Cerebellar nuclear complex (tissue), 1 donor: ENCODE measurements at places on chromosomes 13 and 19.

- no peak for DNase-seq
Observed at GRCh38 chr13:41461527-41462139, 4.3 kb downstream of the RGCC start.

GRCh38 chr19:57643734-57644133 lies 10.8 kb downstream of the ZNF211 start:
- no peak for DNase-seq

DNA sequence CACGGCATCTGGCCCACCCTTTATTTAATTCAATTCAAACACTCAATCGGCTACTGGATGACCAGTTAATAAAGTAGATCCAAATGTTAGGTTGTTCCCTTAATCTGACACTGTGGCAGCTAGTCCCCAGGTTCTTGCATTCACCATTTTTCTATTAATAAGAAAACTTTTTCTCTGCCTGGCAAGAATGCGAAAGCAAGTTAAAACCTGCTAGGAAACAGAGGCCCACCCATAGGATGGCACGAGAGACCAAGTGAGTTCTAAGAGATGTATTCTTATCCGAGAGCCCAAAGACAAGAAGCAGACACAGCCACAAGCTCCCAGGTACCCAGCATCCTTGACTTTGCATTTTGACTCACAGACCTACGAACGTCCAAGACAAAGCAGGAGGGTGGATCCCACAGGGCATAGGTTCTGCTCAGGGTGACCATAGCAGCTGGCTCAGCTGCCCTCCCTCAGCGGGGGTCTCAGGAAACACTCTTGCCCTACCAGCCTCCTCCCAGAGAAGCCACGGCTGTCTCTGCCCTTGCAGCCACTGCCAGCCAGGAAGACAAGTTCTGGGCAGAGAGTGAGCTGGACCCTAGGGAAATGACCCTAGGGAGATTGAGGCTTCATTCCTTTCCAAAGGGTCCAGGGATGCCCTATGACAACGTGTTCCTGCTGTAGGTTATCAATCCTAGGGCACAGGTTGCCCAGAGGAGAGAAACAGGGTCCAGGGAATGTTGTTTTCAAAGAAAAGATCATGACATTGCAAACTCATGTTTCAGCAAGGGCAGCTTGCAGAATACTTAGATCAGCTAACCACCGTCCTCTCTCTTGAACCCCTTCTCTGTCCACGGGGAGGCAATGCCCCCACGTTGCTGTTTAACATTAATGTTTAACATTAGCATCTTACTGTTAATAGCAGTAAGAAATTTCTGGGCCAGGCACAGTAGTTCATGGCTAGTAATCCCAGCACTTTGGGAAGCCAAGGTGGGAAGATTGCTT lies 147.2 kb upstream of the ZNF507 start:
- no peak for DNase-seq

DNA sequence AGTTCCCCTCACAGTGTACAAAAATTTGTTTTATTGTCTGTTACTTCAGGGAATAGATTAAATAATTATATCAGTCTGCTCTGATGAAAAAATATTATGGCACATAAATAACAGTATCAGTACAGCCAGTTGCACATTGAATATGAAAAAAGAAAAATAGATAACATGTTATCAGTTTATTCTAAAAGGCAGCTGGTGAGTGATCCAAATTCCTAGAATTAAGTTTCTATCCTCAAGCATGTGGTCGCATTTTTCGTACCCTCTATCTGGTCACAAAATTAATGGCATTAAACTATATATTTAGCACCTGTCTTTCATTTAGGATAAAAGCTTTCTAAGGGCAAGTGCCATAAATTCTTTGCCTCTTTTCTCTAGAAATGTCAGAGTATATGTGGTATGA lies 944.8 kb upstream of the PCDH9 start:
- DNase-seq = no peak

DNA sequence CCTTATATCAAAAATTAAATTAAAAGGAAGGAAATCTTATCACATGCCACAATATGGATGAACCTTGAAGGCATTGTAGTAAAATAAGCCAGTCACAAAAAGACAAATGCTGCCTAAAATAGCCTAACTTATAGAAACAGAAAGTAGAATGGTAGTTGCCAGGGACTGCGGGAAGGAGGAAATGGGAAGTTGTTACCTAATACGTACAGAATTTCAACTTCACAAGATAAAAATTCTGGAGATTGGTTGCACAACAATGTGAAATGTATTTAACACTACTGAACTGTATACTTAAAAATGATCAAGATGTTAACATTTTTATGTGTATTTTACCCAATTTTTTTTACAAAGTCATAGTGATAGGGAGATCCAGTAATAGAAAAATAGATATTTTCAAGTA lies 10.2 kb upstream of the N4BP2L2 start:
- no peak for DNase-seq

DNA sequence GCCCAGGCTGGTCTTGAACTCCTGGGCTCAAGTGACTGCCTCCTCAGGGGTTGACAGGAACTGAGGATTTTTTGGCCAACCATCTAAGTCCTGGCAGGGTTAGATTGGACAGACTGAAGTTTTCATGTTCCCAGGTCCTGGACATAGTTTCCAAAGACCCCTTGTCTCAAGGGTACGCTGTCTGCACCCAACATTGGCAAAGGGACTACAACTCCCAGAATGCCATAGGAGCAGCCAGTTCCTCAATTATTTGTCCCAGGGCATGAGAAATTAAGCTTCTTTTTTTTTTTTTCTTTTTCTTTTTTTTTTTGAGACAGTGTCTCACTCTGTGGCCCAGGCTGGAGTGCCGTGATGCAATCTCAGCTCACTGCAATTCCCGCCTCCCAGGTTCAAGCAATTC lies 6.9 kb downstream of the GYS1 start:
- no peak for DNase-seq

- DNase-seq = no peak
Observed at GRCh38 chr19:30785458-30786137, 413.4 kb downstream of the ZNF536 start.

GRCh38 chr13:40026174-40026585 lies 370.7 kb downstream of the COG6 start:
- DNase-seq = no peak

DNA sequence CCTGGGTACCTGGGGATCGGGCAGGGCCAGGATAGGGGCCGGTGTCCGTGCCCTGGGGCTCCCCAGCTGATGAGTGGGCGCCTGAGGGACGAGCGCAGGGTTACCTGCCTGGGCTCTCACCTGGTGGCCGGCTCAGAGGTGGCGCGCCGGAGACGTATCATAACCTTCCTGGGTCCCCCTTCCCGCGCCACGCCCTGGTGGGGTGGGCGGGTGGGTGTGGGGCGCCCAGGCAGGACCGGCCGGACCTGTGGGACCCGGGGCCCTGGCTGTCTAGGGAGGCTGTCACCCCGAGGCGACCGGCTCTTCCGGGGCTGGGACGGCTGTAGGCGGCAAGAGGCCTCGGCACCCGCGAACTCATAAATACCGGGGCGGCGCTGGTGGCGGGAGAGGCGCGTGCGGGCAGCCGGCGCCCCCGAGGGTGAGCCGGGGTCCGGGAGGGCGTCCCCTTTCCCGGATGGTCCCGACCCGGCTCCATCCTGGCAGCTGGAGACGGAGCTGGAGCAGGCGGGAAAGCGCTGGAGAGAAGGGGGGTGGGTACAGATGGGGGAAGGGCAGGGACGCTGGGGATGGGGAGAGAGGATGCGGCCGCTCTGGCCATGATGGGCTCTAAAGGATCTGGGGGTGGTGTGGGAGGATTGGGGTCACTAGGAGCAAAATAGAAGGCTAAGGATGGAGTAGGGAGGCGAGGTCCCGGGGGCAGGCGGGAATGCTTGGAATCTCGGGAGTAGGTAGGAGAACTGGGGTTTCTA lies at the start of gene ACP7:
Gene ACP7, plus strand, starts transcription at position 386 of the 749 bp plus-strand sequence. CDS start 902 bp downstream, outside the sequence.
- DNase-seq = no peak

DNA sequence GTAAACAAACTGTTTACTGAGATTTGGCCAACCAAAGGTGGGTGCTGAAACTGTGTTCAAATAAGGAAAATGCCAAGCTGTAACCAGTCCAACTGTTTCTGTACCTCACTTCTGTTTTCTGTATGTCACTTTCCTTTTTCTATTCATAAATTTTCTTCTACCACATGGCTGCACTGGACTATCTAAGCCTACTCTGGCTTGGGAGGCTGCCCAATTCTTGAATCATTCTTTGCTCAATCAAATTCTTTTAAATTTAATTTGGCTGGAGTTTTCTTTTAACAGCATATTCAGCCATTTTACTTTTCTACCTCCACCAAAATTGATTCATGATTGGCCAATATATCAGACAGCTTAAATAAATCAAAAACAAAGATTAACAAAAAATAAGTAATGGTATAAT lies 1575.5 kb upstream of the SPRY2 start:
- no peak for DNase-seq

DNA sequence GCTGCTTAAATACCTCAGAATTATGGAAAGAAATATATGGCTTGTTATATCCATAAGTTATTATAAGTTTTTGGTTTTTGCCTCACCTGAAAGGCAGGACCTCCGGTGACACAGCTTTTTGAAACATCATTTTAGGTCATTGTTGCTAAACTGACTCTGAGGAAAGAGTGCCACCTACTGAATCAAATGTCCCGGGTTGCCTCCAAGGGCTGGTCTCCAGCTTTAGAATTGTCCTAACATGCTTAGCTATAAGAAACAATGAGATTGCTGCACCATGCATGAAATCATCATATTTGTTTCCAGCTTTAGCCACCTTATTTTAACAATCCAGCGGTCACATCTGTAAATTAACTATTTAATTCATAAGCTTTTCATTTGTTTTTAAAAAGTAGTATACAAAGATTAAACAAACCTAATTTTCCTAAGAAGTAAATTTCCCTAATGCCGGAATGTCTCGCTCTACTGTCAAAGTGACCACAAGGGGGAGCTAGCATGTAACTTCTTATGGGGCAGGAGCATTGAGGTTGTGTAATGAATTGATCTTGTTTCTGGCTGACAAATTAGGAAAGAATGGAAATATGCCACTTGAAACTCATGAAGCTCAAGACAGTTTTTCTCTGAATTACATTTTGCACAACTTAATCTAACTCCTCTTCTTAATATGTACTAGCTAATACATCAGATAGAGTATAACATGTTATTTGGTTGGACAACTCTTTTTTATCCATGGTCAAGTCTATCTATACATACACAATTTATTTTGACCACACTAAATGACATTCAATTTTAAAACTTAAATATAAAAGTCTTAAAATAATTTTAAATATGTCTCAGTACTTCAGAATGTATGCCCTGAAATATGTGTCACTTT lies 6.7 kb upstream of the PCDH17 start:
- DNase-seq = no peak

GRCh38 chr13:25286308-25286968 lies 850 bp downstream of the MTMR6 start:
- no peak for DNase-seq

GRCh38 chr13:26785838-26786630 lies 25.4 kb upstream of the GPR12 start:
- no peak for DNase-seq

DNA sequence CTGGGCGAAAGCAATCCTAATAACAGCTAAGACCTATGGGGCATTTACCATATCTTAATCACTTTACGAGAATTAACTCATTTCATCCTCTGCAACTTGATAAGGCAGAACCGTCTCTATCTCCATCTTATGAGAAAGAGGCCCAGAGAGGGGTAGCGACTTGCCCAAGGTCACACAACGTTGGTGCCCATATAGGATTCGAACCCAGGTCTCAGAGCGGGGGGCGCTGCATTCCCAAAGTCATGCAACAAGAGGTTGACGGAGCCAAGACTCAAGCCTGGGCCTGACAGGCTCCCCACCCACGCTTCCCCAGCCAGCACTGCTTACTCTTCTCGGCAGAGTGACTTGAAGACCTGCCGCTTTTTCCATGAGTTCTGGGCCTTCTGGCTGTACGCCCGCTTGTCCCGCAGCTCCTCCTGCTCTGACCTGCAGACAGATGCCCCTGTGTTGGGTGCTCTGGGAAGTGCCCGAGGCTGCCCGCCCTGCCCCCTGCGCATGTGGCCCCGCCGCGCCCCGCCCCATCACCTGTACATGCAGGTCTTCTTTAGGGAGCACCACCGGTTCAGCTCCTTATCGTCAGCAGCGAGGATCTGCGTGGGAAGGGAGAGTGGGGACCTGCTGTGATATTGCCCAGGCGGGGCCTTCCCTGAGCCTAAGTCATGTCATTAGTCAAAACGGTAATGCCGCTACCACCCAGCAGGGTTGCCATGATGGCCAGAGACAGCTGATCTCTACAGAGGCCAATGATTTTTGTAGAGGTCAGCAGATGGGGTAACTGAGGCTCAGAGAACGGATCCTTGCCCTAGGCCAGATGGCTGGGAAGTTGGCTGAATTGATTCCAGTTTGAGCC lies 10.8 kb downstream of the KRI1 start:
- DNase-seq = no peak

- no peak for DNase-seq
Observed at GRCh38 chr19:2740314-2740656, 468 bp upstream of the SLC39A3 start.

GRCh38 chr13:88196106-88196505 lies 524.9 kb downstream of the SLITRK5 start:
- no peak for DNase-seq

GRCh38 chr19:37513397-37513796 lies 6.7 kb downstream of the ZNF793 start:
- no peak for DNase-seq

DNA sequence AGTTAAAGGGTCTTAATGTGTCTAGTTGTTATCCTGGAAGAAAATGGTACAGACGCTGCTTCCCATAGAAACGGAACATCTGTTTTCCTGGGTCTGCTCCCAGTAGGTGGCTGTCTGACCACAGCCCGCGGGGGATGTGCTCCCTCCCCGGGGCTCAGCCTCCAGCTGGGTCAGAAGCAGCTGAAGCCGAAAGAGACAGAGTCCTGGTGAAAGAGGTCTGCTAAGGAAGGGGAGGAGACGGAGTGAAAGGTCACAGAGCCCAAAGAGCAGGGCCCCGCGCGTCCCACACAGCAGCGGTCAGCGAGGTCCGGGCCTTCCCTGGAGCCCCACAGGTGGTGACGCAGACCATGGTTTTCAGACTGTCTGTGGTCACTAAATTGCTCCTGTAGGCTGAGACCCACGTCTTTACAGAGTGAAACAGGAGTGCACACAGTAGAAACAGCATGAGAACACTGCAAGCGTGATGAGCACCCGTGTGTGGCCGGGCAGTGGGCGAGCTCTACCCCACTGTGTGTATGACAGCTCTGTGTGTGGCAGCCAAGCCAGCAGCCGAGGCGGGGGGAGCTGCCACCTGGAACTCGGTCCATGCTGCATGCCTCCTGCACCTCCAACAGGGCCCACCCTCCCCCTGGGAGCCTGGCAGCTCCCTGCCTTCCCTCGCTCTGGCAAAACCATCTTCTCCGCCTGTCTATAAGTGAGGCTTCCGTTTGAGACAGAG lies 52.0 kb upstream of the C13orf46 start:
- DNase-seq = no peak

GRCh38 chr13:105139048-105139379 lies 1396.4 kb downstream of the EFNB2 start:
- no peak for DNase-seq
